ENCODE measurements at places on chromosomes 3 and 15. TPM values are rescaled to one million over a fixed set of nuclear protein-coding genes. Genes with fewer than 3 reads are reported as not detected.

DNA sequence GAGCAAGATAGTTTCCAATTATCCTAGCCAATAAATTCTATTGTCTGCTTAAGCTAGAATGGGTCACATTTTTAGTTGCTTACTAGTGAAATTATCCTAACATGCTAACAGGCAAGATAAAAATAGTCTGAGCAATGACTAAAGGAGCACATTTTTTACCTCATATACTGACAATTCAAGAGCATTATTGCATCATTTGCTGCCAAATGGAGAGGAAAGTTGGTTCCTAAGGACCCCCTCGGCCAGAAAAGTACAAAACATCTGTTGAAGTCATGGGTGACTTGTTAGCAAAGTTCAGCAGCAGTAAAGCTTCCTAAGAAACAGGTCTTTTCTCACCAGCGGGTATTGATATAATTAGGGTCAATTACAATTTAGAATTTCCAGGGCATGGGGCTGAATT lies 1001.0 kb downstream of the FHIT start:
- no peak for DNase-seq
- no peak overlapping the region for H3K27ac ChIP-seq

- no peaks in the 10 kb centered on the region for H3K36me3 ChIP-seq
- peak overlapping the region; percentile 6 for H3K27ac ChIP-seq
- no peaks in the 10 kb centered on the region for H3K4me1 ChIP-seq
- no peak overlapping the region for H3K4me3 ChIP-seq
- no peak for DNase-seq
- H3K27me3 ChIP-seq, result no peaks in the 10 kb centered on the region
Observed at GRCh38 chr3:151210676-151211381, 7.8 kb upstream of the GPR171 start.

DNA sequence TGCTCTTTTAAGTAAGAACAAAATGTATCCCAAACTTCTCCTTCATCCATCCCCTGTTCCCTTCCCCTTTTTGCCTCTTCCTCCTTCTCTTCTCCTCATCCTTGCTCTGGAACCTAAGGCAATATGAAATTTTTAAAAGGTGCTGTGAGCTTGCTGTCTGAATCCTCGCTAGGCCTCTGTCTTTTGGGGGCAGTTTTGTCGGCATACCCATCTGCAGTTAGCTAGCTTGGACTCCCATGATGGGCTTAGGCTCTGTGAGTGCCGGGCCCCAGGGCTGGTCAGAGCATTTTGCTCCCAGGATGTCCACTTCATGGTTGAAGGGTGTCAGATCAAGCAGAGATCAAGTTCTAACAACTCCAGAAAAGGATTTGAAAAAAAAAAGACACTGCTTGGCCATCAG lies 18.6 kb downstream of the ZIC1 start:
- H3K4me1 ChIP-seq, result no peaks in the 10 kb centered on the region
- H3K36me3 ChIP-seq, result no peaks in the 10 kb centered on the region
- H3K27me3 ChIP-seq, result no peaks in the 10 kb centered on the region
- no peak overlapping the region for H3K4me3 ChIP-seq
- no peak for DNase-seq

DNA sequence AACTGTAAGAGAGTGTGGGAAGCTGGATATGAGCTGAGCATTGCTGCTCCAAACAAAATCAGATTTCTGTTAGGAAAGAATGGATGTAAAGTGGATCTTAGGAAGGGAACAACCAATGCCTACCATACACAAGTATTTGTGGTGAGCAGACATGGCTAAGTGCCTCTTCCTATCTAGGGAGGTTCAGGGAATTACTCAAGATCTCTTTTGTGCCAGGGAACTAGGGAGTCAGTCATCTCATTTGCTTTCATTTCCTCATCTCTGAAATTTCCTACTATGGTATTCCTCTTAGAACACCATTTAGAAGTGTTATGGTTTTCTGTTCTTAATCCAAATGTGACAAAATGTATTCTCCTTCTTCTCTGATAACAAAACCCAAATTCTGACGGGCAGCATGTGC lies 396.5 kb downstream of the FHIT start:
- H3K36me3 ChIP-seq, result no peaks in the 10 kb centered on the region
- no peak overlapping the region for H3K4me3 ChIP-seq
- H3K27me3 ChIP-seq, result no peaks in the 10 kb centered on the region
- no peak for DNase-seq
- H3K27ac ChIP-seq, result no peak overlapping the region

DNA sequence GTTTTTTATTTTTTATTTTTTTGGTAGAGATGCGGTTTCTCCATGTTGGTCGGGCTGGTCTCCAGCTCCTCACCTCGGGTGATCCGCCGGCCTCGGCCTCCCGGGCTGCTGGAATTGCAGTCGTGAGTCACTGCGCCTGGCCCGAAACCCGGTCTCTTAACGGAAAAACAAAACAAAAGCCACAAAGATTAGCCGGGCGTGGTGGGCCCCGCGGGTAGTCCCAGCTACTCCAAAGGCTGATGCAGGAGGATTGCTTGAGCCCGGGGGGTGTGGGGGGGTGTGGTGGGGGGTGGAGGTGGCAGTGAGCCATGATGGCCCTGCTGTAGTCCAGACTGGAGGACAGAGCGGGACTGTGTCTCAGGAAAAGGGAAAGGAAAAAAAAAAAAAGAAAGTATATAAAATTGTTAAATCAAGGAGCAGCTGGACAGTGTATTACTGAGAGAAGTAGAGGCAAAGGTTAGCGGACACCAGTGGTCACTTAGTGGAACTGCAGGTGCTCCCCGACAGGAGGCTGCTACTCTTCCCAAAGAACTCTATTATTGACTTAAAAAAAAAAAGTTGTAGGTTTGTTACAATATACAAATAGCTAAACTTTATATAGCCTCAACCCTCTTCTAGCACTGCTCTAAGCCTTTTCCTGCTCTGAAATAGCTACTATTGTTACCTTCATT lies 30.3 kb upstream of the TUBGCP5 start:
- DNase-seq, result peak; percentile 54
- H3K27me3 ChIP-seq, result no peaks in the 10 kb centered on the region
- H3K27ac ChIP-seq, result no peak overlapping the region
- no peaks in the 10 kb centered on the region for H3K36me3 ChIP-seq
- H3K4me1 ChIP-seq, result no peaks in the 10 kb centered on the region

DNA sequence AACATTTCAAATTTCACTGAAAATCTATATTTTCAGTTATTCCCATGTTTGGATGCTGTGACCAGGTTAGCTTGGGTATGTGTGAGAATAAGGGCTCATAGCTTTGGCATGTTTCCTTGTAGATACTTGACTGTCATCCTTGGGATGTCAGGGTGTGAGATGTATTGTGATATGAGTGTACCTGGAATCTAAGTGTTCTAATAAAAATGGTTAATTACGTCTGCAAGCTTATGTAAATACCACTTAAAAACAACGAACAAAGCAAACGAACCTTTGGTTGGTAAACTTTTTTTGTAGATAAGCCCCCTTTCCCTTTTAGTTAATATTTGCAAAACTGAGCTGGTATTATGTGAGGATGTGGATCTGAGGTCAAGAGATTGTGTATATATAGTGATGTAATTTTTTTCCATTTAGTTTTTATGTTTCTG lies 63.5 kb downstream of the FNDC3B start:
- no peaks in the 10 kb centered on the region for H3K27me3 ChIP-seq
- H3K4me3 ChIP-seq, result no peak overlapping the region
- H3K4me1 ChIP-seq, result peaks cover 76% of the 10 kb centered on the region
- no peak for DNase-seq
- no peaks in the 10 kb centered on the region for H3K36me3 ChIP-seq
- peak overlapping the region; percentile 36 for H3K27ac ChIP-seq

- DNase-seq, result no peak
- H3K36me3 ChIP-seq, result no peaks in the 10 kb centered on the region
- H3K27ac ChIP-seq, result no peak overlapping the region
- peaks cover 19% of the 10 kb centered on the region for H3K4me1 ChIP-seq
- no peak overlapping the region for H3K4me3 ChIP-seq
- H3K27me3 ChIP-seq, result no peaks in the 10 kb centered on the region
Observed at GRCh38 chr3:107600780-107601179, 78.0 kb downstream of the BBX start.

DNA sequence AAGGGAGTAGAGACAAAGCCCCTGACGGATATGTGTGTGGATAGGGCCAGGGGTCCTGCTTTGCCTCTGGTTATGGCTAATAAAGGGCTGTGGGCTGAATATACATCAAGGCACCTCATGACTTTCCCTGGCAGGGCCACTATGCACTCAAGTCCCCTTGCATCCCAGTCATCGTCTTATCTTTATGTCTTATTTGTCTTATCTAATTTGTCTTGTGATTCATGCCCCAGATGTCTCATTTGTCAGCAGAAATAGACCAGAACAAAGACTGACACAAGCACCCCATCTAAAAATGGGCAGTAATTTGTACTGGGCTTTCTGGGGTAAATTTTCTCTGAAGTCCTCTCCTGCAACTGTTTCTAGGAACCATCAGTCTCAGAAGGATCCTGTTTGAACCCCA lies 68.6 kb downstream of the ITGA11 start:
- H3K27ac ChIP-seq, result peak overlapping the region; percentile 65
- peaks cover 19% of the 10 kb centered on the region for H3K4me1 ChIP-seq
- DNase-seq, result no peak
- H3K4me3 ChIP-seq, result no peak overlapping the region
- no peaks in the 10 kb centered on the region for H3K27me3 ChIP-seq
- H3K36me3 ChIP-seq, result no peaks in the 10 kb centered on the region

GRCh38 chr3:25610779-25611178 lies 53.9 kb downstream of the TOP2B start:
- no peak overlapping the region for H3K4me3 ChIP-seq
- no peak overlapping the region for H3K27ac ChIP-seq
- H3K27me3 ChIP-seq, result no peaks in the 10 kb centered on the region

GRCh38 chr3:186965141-186965879 lies 35.0 kb downstream of the ST6GAL1 start:
- H3K36me3 ChIP-seq, result peaks cover 12% of the 10 kb centered on the region
- H3K4me1 ChIP-seq, result peaks cover 20% of the 10 kb centered on the region
- H3K27ac ChIP-seq, result peak overlapping the region; percentile 56
- no peaks in the 10 kb centered on the region for H3K27me3 ChIP-seq
- H3K4me3 ChIP-seq, result no peak overlapping the region

The SLC51A gene
- 0.89 TPM for total RNA-seq

The DZIP1L gene
- total RNA-seq, result 19.2 TPM
